ENCODE measurements at places on chromosomes 12 and 14.

DNA sequence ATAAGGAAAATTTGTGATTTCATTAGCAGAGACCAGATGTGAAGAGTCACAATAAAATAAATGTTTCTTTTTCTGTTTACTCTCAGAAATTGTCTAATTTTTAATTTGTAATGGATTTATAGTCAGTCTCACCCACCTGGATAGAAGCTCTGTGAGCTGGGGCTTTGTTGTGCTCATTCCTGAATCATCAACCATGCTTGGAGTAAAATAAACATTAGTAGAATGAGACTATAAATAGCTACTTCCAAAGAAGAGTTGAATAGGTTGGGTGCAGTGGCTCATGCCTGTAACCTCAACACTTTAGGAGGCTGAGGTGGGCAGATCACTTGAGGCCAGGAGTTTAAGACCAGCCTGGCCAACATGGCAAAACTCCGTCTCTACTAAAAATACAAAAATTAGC, 185.3 kb upstream of the FBXO33 start:
- DNase-seq: no peak

- no peak for DNase-seq
These were observed 17.9 kb downstream of the KCTD10 start for GRCh38 chr12:109459247-109459646.

DNA sequence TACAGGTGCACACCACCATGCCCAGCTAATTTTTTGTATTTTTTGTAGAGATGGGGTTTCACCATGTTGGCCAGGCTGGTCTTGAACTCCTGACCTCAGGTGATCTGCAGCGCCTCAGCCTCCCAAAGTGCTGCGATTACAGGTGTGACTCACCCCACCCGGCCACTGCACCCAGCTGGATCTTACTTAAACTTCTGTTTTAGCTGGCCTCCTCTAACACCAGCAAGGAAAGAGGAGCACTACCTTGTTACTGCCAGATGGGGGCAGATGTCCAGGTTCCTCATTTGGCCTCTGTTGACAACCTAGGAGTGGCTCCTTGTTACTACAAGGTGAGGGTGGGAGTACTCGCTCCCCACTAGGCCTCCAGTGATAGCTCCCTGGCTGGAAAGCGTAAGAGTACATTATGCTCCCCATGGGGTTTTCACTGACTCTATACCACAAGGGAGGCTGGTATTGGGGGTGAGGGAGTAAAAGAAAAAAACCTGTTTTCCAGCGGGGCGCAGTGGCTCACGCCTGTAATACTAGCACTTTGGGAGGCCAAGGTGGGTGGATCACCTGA, 13.2 kb upstream of the ARF6 start:
- DNase-seq: no peak

GRCh38 chr12:6489449-6489848, 3.6 kb downstream of the MRPL51 start:
- no peak for DNase-seq

GRCh38 chr14:95314609-95315008, 5.1 kb downstream of the CLMN start:
- DNase-seq: no peak

GRCh38 chr12:27709932-27710591, 570 bp upstream of the MRPS35 start:
- peak; percentile 93 for DNase-seq

DNA sequence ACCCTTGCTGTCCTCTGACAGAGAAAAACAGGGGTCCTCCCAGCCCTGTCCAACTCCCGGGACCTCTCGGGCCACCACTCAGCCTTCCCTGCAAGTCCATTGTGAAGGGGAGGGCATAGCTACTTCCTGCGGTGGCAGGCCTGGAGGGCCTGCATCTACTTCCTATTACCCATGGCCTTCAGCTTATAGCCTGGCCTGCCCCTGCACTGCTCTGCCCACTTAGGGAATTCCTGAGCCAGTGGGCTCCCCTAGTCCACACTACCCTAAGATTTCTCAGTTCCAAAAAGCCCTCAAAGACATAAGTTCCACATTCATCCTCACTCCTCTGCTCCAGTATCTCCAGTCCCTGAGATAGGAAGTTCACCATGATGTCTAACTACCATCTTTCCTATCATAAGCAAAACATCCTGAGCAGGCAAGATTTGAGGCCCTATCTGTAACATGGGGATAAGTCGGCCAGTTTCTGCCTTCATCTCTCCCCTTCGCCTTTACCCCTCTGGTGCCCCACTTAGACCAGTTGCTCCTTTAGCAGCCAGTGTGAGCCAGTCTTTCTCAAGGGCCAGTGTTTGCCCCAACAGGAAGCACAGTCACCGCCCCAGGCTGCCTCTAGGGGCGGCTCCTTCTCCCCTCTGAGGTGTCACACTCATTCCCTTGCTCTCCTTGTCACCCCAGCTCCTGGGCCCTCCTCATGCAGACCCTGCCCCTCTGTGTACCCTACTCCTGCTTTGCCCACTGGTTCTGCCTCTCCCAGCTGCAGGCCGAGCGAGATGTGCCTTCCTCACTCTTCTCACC, 10.9 kb downstream of the HDAC7 start:
- DNase-seq: no peak

DNA sequence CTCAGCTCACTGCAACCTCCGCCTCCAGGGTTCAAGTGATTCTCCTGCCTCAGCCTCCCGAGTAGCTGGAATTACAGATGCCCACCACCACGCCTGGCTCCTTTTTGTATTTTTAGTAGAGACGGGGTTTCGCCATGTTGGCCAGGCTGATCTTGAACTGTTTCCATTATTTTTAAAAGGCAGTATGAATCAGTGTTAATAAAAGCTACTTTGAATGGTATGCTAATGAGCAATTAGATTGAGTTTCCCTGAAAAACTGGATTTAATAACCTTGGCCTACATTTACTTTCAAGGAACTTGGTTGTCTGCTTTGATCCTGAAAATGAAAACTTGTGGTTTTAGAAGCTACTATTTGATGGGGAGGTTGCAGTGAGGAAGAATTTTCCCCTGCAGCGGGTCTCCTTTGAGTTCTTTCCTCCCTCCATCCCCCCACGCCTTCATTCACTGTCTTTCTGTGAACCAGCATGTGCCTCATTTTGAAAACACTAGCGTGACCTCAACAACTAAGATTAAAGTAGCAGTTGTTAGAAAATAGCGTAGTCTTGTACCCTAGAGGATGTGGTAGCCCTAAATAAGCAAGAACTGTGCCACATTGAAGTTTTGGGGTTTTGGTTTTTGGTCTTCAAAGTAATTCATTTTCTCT, 17.8 kb upstream of the RPS6KA5 start:
- no peak for DNase-seq

DNA sequence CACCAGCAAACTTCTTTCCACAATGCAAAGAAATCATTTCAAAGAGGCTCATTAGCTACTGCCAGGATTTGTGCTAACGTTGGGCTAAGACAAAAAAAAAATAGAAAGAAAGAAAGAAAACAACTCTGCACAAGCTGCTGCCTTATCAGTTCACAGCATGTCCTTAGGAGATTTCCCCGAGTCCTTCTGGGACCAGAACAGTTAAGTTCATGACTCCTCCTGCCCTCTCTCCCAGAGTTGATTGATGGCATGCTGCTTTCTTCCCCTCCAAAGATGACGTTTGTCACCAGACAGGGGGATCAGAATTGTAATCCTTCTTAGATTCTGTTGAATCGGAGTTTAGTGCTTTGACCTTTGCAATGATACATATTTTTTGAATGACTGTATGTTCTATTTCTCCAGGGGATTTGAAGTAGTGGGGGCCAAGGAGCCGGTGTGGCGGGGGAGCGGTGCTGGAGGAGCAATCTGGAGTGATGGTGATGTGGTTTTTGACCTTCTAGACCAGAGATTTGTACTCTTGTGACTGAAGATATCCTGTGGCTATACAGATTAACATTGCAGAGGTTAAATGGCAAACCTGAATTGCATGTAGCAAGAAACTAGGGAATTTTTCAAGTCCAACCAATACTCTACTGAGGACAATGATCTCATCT, 409.2 kb upstream of the TMPO start:
- DNase-seq: no peak

GRCh38 chr12:49744363-49744885, 3.1 kb downstream of the TMBIM6 start:
- no peak for DNase-seq

GRCh38 chr14:32003585-32003984, 73.5 kb upstream of the ARHGAP5 start:
- no peak for DNase-seq

GRCh38 chr14:94304243-94304642, 11.2 kb upstream of the SERPINA10 start:
- DNase-seq: no peak

DNA sequence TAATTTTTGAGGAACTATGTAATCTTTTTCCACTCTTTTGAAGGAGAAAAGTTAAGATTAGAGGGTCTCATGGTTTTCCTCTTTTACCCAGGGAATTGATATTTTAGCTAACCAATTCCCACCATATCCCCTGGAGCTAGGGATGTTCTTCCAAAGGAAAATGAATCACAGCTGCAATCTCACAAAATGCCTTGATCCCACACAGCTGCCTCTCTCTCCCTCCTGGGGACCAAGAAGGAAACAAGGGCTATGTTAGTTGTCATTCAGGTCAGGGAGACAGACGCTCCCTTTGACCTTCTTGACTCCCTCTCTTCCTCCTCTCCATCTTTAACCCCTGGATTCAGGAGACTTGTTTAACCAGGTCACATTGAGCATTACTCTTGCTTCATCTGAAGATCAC, 9.5 kb downstream of the DCN start:
- no peak for DNase-seq

DNA sequence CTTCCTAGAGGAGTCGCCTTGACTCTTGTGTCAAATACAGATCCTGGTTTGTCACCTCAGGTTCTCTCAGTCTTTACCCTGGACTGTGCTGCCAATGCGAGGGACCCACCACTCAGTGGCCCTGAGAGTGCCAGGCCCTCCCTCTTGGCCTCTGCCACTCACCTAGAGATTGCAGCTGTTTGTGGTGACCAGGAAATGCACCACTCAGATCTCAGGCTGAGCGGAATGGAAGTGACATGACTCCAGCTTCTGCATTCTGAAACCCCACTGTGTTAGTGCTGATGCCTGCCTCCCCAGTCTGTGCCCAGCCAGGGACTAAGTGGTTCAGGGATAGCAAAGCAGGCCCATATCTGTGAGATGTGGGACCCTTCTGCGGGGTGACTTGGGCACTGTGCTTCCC, 27.8 kb upstream of the NEDD1 start:
- no peak for DNase-seq
